Left ventricle myocardium superior (tissue), 1 donor: ENCODE measurements at places on chromosomes 13 and 19. TPM values are rescaled to one million over a fixed set of nuclear protein-coding genes. Genes with fewer than 3 reads are reported as not detected.

Gene IZUMO2
- total RNA-seq = not detected

GRCh38 chr19:52638601-52639000, 446 bp upstream of the ZNF83 start:
- DNase-seq = peak; percentile 51

Gene PDX1
- not detected for total RNA-seq

DNA sequence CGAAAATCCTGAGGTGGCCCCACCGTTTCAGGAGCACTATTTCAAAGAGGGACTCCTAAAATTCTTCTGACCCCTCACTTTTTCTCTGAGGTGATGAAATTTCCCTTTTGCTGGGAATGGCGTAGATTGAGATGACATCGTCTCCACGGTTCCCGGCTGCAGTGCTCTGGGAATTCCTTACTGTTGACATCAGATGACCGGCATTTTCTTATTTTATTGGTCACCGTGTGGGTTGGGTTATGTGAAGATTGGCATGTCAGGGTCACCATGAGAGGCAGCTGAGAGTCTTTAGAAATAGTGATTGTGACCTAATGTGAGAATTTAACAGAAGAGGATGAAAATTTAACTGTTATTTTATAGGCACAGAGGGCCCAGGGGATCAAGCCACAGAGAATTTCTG, 356.7 kb downstream of the FGF9 start:
- no peak for DNase-seq

DNA sequence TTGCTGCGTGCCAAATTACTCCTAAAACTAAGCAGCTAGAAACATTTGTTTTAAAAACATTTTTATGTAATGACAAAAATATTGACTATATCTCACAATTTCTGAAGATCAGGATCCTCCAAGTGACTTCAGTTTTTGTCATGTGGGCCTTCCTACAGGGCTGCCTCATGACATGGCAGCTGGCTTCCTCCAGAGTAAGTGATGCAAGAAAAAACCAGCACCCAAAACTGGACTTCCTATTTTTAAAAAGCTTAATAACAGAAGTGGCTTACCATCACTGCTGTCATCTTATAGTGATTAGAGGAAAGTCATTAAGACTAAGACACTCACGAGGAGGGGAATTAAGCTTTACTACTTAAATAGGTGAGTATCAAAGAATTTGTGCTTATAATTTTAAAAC, 681.7 kb downstream of the PCDH17 start:
- DNase-seq = no peak

GRCh38 chr13:100675661-100676129, 1.1 kb upstream of the TMTC4 start:
- no peak for DNase-seq
